ENCODE measurements at places on chromosomes 11 and 22.

DNA sequence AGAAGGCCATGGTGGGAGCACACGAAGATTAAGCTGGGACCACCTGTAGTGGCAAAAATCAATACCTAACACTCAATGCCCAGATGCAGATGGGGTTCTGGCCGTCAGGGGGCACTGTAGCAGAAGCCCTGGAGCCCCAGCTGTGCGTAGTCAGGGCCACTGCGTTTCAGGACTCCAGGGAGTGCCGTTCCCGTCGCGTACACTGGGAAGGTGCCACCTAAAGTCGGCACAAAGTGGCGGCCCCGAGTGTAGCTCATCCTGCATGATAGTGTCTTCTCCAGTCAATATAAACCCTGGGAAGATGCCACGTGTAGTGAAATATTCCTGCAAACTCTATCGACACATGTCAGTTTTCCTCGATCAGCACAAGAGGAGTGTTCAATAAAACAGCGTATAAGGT is 123.8 kb upstream of the NTM start:
- DNase-seq: no peak

DNA sequence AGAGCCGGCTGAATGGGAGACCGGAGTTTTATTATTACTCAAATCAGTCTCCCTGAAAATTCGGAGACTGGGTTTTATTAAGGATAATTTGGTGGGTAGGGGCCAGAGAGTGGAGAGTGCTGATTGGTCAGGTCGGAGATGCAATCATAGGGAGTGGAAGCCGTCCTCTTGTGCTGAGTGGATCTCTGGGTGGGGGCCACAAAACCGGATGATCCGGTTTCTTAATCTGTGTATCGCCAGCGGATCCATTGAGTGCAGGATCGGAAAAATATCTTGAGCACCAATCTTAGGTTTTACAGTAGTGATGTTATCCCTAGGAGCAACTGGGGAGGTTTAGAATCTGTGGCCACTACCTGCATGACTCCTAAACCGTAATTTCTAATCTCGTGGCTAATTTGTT is 886 bp upstream of the NIPSNAP1 start:
- DNase-seq: no peak

- DNase-seq: no peak
Measured at GRCh38 chr11:124499711-124500110, 43.7 kb downstream of the OR8B12 start.

GRCh38 chr11:68002938-68003845 is 705 bp downstream of the UNC93B1 start:
- no peak for DNase-seq

- DNase-seq: no peak
Measured at GRCh38 chr22:39308614-39309363, 10.6 kb downstream of the RPL3 start.

DNA sequence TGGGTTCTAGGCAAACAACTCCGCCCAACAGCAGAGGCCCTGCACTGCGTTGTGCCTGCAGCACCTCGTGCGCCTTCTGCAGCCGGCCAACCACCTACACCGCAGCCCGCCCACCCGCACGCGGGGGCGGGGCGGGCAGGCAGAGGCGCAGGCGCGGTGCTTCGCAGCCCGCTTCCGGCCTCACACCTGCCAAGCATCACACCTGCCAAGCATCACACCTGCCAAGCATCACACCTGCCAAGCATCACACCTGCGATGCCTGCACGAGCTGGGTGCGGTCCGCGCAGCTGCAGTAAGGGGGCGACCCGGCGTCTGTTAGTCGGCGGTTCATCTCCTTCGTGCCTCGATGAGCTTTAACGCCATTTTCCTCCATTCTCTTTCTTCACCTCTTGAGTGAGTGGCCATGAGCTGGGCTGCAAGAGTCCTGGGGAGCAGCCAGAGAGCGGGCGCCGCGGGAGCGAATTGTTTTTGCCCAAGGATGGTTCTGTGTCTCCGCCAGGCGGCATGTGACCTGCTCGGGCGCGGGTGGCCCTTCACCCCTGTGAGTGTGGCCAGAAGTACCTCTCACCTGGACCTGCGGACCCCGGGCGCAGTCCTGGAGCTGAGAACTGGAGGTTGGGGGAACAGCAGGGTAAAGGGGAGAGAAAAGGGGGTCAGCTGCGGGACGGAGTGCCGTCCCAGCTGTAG is at the start of gene LDHAL6A:
Gene LDHAL6A, plus strand, starts transcription at position 171 of the 687 bp plus-strand sequence. CDS start 825 bp downstream, outside the sequence.
- DNase-seq: no peak
